ENCODE measurements at places on chromosomes 1 and 21. TPM values are rescaled to one million over a fixed set of nuclear protein-coding genes. Genes with fewer than 3 reads are reported as not detected.

ARHGEF16 gene
- total RNA-seq: 0.18 TPM

- H3K27ac ChIP-seq: no peak overlapping the region
- no peaks in the 10 kb centered on the region for H3K4me1 ChIP-seq
- H3K36me3 ChIP-seq: no peaks in the 10 kb centered on the region
- peaks cover 11% of the 10 kb centered on the region for H3K27me3 ChIP-seq
- DNase-seq: no peak
- H3K4me3 ChIP-seq: no peak overlapping the region
Measured at GRCh38 chr1:47593013-47593568, 155.2 kb downstream of the FOXD2 start.

EIF4G3 gene
- total RNA-seq: 85.1 TPM

CRABP2 gene
- total RNA-seq: 55.6 TPM

DNA sequence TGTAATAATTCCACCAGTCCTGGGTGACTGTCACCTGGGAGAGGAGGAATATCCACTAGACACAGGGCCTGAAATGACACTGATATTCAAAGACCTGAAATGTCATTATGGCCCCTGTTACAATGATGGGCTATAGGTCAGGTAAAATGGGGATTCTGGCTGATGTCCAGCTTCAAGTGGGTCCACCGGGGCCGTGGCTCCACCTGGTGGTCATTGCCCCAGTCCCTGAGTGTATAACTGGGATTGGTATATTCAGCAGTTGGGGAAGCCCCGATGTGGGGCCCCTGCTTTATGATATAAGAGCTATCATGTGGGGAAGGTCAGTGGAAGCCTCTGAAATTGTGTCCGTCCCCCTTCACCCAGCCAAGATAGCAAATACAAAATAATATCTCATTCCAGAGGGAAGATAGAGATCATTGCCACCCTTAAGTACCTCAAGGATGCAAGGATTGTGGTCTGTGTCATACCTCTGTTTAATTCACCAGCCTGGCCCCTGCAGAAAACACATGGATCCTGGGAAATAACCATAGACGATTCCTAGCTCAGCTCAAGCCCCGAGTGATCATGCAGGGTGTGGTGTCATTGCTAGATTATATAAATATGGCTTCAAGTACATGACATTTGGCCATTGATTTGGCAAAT is 19.4 kb downstream of the PLEKHO1 start:
- H3K36me3 ChIP-seq: no peaks in the 10 kb centered on the region
- no peak for DNase-seq
- H3K27me3 ChIP-seq: no peaks in the 10 kb centered on the region
- peaks cover 42% of the 10 kb centered on the region for H3K4me1 ChIP-seq
- no peak overlapping the region for H3K4me3 ChIP-seq

GRCh38 chr1:106366627-106367319 is 689.7 kb upstream of the PRMT6 start:
- no peaks in the 10 kb centered on the region for H3K4me1 ChIP-seq
- H3K27ac ChIP-seq: no peak overlapping the region
- no peaks in the 10 kb centered on the region for H3K36me3 ChIP-seq

All from HFFc6 (cell line).